ENCODE measurements at places on chromosomes 1 and 21.

- DNase-seq: no peak
These were observed 120.3 kb upstream of the TMEM51 start for GRCh38 chr1:15033264-15033663.

DNA sequence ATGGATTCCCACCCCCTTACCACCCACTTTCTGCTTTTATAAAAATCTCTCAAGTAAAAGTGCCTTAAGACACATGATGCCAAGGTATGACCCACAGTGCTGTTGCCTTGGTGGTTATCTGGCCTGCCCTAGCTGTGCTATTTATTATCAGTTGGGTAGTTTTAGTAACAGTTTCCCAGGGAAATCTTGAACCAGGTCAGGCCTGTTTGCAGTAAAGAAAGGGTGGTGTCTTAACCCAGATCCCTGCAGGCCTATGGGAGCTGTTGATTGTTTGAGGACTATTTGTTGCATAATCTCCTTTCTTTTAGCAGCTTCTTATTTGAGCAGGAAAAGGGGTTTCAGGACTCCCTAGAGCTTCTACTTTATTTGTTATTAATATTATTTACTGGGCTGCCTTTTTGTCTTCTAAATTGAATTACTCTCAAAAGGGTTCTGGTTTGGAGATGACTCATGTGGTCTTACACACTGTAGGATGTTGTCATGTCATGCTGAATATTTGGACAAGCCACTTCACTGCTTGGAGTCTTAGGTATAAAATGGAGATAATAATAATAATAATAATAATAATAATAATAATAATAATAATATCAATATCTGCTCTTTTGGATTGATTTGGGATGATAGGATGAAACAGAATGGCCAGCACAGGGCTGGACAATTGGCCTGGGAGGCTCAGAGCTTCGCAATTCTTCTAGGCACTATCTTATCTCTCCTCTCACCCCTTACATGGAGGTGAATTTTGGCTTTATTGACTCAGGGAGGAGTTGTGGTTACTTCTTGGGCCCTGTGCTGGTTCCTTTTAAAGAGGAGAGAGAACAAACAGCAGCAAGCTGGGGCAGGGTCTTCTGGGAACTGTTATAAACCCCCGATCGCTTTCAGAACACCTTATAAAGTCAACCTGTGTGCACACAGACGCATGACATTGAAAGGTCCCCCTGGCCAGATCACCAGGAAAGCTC is 252.1 kb downstream of the PRDM2 start:
- DNase-seq: no peak

- DNase-seq: no peak
These were observed 17.1 kb downstream of the RC3H1 start for GRCh38 chr1:174005032-174005431.

DNA sequence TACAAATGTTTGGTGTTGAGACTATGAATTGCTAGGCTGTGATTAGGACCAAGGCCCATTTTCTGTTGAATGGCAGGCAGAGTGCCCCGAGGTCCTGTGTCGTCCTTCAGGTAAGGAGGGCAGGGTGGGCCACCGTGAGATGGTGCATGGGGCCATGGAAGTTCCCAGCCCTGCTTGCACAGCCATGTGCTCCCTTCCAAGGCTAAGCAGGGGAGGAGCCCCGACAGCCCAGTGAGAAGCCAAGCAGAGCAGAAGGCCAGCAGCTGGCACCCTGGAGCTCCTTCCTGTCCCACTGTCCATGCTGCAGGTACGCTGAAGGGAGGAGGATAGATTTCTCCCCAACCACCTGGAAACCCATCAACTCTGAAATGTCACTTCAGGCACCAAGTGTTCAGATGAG is 8.2 kb upstream of the NUAK2 start:
- DNase-seq: no peak

GRCh38 chr1:50110151-50110550 is 1.4 kb downstream of the ELAVL4 start:
- no peak for DNase-seq

GRCh38 chr1:235545292-235545930 is 41.2 kb upstream of the B3GALNT2 start:
- DNase-seq: no peak

DNA sequence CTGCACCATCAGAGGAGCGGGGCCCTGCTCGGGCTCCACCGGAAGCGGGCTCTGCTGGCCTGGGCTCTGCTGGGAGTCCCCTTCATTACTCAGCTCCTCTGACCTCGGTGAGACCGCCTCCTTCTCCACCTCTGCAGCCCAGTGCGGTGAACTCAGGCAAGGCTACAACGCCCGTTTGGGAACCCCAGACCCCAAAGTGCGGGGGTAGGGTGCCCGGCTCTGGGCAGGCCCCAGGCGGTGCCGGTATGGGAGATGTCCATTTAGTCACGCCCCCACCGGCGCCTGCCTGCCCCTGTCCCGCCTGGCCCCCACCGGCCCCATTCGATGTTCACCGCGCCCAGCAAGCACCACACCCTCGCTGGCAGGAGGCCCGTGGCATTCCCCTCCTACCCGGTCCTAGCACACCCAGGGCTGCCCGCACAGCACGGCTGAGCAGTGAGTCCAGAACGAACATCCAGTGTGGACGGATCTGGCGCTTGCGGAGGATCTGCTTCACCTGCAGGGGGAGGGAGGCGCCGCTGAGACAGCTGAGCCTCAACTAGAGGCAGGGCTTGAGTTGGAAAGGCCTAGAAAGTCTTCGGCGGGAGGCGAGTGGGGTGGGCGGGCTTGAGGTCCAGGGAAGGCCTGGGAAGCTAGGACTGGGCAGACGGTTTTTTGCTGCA is 10.0 kb downstream of the MAP3K6 start:
- peak; percentile 60 for DNase-seq

GRCh38 chr1:235093013-235093695 is 35.5 kb downstream of the TOMM20 start:
- no peak for DNase-seq

GRCh38 chr1:20143318-20143717 is 4.2 kb downstream of the PLA2G2F start:
- no peak for DNase-seq

GRCh38 chr21:36768496-36768895 is 69.6 kb downstream of the SIM2 start:
- DNase-seq: no peak

DNA sequence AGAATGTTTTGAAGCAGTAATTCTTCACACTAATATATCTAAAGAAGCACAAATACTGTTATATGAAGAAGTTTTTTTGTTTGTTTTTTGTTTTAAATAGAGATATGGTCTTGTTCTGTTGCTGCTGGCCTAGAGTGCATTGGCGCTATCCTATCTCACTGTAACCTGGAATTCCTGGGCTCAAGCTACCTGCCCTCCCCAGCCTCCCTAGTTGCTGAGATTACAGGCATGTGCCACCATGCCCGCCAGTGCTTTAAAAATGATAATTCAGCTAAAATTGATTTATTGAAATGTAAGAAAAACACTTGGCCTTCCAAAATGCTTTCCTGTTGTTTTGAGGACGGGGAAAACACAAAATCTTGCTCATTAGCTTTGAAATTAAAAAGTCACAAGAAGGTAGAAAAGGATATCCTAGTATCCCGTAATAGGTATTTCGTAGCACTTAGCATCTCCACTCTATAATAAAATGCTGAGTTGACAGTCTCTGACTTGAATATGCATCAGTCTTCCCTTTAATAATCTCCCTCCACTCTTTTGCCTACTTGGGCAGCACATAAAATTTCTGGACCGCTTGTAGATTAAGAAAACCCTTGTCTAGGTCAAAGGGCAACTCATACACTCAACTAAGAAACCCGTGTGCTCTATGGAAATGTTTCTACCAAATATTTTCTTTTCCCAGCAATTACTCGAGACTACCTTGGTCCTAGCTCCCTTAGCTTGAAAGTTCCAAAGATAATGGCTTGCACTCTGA is 1.3 kb downstream of the SCYL3 start:
- no peak for DNase-seq

Data from effector memory CD8-positive, alpha-beta T cell (primary cell).